ENCODE measurements at places on chromosomes 5 and 9.

- DNase-seq: no peak
These were observed 89.7 kb upstream of the IRX2 start for GRCh38 chr5:2841208-2841607.

DNA sequence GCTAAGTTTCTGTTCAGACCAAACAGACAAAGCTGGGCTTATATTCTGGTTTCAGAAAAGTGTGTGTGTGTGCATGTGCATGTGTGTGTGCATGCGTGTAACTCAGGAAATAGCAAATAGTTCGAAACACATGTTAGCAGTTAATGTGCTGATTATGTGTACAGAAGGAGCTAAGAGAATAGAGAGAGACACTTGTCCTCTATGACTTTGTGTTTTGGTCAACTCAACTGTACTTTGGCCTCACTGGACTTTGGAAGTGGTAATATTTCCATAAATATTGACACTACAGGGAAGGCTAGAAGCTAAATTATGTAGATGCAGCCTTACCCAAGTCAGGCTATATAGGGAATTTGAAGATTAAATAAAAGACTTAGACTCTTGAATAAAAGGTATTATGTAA lies 155.5 kb downstream of the RAB3C start:
- no peak for DNase-seq

GRCh38 chr5:134275822-134276221 lies 49.9 kb upstream of the PPP2CA start:
- no peak for DNase-seq

DNA sequence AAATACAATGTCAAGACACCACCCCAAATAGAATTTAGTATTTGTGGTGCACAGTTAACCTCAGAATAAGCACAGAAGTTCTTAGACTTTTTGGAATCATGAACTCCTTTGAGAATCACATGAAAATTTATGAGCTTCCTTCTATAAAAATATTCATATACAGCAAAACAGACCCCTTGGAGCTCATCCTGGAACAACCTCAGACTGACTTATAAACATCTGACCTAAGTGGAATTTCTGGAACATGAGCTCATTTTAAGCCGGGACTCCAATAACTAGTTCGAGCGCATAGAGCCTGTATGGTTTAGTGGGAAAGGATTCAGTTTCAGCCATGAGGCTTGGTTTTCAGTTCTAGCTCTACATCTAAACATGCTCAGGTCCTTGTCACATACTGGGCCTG lies 192.3 kb downstream of the DEPDC1B start:
- no peak for DNase-seq

GRCh38 chr9:101592788-101593187 lies 2.0 kb downstream of the PPP3R2 start:
- DNase-seq: no peak

- DNase-seq: no peak
These were observed 61.1 kb downstream of the PTCH1 start for GRCh38 chr9:95455714-95456113.

DNA sequence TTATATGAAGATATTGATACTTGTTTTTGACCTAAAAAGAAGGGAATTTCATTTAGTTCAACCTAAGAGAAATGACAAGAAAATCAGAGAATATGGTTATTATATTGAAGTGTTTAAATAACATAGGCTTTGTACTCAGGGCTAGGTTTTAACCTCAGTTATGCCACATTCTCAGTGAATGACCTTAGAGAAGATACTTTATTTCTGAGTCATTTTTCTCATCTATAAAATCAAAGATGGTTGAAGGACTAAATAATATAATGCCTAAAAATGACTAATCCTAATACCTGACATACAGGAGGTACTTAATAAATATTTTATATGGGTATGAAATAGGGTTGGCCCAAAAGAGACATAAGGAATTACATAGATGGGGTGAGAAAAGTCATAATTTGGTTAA lies 32.3 kb downstream of the DIMT1 start:
- DNase-seq: no peak

GRCh38 chr5:171872666-171873065 lies 87.0 kb downstream of the SMIM23 start:
- DNase-seq: no peak

DNA sequence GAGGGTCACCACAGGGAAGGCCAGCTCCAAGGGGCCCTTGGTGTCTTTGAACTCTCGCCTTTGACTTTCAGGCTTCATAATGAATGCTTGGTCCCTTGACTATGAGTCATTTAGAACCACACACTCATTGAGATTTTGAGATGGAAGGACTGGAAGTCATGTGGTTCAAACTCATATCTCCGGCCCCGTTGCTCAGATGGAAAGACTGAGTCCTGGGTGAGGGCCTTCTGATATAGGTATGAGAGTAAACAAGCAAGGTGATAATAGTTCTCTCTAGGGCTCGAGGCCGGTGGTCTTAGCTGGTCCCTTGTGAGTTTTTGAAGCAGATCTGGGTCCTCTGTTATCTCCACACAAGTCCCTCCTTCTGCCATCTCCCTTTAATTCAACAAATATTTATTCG lies 210.6 kb downstream of the PAX5 start:
- DNase-seq: no peak

GRCh38 chr5:181241393-181241975 lies 2.2 kb downstream of the RACK1 start:
- DNase-seq: no peak

- peak; percentile 28 for DNase-seq
These were observed 35.6 kb downstream of the TPPP start for GRCh38 chr5:657570-657969.

GRCh38 chr5:81838307-81838906 lies 87.5 kb upstream of the SSBP2 start:
- DNase-seq: peak; percentile 47

DNA sequence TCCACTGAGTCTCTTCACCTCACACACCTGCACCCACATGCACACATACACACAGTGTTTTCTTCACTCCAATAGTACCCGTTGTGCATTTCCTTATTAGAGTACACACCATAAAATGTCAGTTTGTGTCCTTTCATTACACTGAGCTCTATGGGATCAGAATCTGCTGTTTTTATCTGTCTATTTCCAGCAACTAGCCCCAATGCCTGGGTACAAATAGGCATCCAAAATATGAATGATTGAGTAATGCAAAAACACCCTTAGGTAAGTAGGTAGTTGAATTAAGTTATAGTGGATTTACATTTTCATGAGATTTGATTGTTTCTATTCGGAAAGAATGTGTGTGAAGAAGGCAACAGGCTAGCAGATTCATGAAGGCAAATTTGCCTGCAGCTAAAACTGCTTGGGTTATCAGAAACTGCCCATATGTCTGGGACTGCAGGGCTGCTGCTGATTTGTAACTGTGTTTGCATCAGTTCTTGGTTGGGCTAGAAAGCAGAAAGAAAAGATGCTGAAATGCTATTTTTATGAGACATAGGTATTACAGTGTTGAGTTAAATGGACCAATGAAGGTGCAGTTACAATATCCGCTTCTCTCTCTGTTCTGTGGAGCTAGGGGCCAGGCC lies 26.9 kb downstream of the PPP3R2 start:
- peak; percentile 40 for DNase-seq

DNA sequence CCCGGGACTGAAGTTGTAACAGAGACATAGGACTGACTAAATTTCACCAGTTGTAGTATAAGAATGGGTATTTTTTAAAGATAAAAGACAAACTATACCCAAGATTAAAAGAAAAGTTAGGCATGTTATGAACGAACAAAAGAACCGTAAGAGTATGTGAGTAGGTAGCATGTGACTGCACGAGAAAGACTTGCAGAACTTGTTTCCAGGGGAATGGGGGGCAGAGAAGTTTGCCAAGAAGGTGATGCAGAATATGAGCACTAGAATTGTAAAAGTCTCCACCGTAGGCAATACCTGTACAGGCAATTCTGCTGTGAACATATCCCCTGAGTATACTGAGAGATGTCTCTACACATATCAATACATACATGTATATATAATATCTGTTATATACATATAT lies 614.7 kb downstream of the PRELID2 start:
- DNase-seq: no peak

DNA sequence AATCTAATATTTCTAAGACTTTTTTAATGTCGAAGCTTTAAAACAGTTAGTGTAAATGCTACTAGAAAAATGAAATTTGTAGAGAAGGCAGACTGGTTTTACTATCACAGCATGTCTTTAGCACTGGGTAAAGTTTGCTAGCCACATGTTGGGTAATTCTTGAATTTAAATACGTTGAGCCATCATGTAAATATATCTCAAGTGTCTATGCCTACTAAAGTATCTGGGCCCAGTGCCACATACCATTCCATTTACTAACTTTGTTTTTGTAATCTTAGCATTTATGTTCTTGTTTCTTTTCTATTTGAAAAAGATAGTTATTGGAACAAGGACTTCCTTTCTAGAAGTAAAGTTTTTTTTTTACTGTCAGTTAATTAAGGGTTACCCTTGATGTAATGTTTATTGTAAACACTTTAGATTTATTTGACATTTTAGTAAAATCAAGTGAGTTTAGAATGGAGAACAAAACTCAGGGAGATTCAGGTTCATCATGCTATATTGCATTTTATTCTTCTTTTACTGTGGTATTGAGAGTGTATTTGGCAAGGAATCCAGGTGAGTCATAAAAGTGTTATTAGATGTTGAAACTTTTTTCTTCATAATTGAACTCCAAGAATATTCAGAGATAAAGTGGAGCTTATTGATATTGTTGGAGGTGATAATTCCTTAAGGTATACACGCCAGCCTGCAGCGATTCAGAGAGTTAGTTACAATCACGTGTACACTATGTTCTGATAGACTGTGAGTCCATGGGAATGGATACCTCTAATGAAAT lies 182.4 kb downstream of the CCDC171 start:
- DNase-seq: no peak

DNA sequence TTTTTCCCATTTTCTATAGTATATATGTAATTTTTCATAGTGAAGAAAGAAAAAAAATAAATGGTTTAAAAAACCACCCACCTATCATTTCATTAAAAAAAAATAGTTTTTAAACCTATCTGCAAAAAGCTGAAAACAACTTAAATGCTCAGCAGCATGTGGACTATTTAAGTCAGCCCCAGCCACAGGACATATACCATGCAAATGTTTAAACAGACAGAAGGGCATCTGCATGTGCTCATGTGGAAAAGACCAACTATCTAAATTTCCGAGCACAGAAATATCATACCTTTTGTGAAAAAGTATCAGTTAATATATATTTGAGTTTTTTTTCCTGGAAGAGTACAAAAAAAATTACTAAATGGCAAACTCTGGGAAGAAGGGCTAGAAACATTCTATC lies 143.4 kb downstream of the EPB41L4A start:
- no peak for DNase-seq

DNA sequence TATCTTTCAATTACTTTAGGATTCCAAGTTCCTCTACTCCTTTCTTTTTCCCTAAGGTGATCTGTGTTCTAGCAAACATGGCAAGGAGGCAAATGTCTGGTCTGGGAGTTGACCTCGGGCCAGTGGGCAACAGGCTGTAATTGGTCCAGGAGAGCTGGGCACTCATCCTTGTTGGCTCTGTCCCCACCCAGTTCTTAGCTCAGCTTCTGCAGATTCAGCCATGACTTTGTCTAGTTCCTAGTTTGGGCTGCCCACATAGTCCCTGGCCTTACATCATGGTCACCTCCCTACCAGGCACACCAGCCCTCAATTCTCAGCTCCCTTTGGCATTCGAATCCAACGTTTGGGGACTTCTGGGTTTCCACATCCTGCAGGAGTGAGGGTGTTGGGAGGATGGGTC lies 92.1 kb upstream of the DAP start:
- DNase-seq: no peak

DNA sequence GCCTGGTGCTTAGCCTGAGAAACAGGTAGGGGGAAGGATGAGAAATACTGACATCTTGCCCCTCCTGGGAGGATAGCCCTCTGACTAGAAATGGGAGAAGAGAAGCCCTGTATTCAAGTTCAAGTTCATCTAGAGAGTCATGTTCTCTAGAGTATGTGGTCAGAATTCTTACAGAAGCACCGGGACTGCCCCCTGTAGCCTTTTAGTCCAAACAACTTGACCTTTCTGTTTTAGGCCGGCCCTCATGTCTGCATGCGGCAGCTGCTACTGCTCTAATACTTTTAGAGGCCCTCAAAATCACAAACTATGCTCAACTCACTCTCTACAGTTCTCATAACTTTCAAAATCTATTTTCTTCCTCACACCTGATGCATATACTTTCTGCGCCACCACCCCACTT lies 47.7 kb downstream of the PHAX start:
- DNase-seq: no peak

GRCh38 chr5:96247097-96247701 lies 185.8 kb downstream of the PCSK1 start:
- DNase-seq: no peak

GRCh38 chr9:74666625-74667316 lies 169.6 kb downstream of the RORB start:
- no peak for DNase-seq

GRCh38 chr5:52945040-52945439 lies 44.1 kb upstream of the ITGA2 start:
- no peak for DNase-seq

DNA sequence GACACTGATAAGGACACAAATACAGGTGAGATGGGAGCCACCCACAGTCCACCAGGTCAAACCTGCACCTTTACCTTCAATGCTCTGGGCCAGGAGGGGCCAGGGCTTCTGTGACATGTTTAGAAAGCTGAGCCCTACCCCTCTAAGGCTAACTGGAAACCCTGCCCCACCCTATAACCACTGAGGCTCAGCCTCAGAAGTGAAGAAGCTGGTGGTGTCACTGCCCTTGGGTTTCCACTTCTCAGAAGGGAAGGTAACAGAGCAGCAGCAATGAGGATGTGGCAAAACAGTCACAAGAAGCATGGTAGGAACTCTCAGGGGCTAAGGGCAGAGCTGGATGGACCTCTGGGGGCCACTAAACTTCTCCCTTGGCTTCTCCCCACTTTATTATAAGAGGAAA lies 6.0 kb downstream of the PDGFRB start:
- no peak for DNase-seq

DNA sequence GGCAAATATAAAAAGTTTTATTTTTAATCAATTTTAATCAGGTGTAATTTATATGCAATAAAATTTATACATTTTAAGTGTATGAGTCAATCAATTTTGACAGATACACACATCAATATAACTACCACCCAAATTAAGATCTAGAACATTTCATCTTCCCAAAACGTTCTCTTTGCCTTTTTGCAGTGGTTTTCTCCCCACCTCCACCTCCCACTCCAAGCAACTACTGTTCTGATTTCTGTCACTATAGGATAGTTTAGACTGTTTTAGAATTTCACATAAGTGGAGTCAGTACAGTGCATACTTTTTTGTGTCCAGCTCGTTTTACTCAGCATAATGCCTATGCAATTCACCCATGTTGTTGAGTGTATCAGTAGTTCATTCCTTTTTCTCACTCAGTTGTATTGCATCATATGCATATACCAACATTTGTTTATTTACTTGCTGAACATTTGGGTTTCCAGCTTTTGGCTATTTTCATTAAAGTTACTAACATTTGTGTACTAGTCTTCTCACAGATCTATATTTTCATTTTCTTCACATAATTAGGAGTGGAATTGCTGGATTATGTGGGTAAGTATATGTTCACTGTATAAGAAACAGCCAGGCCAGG lies 52.2 kb upstream of the DHFR start:
- no peak for DNase-seq

- peak; percentile 75 for DNase-seq
These were observed 28.6 kb upstream of the CPEB4 start for GRCh38 chr5:173859408-173860159.
